ENCODE measurements at places on chromosomes 4 and X.

DNA sequence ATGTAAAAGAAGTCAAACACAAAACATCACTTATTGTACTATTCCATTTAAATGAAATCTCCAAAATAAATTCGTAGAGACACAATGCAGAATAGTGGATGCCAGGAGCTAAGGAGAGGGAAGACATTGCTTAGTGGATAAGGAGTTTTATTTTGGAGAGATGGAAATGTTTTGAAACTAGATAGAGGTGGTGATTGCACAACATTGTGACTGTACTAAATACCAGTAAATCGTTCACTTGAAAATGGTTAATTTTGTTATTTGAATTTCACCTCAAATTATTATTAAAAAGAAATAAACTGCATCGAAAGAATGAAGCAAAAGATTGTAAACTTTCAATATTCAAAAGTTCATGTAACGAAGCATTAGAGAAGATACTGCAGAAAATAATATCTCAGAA is 9.7 kb upstream of the ACSL4 start:
- no peak for DNase-seq

DNA sequence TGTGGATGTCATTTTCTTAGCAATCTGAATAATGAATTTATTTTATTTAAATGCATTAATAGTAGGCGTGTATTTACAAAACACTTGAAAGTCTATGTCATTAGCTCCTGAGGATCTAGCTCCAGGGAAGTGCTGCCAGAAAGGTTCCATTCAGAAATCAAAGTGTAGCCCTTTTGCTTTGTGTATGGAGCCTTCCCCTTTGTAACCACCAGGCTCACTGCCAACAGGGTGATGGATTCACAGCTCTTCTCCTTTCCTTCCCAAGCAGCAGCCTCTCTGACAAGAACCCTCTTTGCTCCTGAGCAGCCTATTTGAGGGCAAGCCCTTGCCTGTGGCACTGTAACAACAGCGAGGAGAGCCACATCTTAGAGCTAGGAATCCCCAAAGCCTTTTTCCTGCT is 286.0 kb upstream of the RASGEF1B start:
- no peak for DNase-seq

- DNase-seq, result no peak
Observed at GRCh38 chr4:73420615-73421014, 15.4 kb upstream of the AFP start.

GRCh38 chr4:17958181-17958580 is 63.4 kb downstream of the LCORL start:
- no peak for DNase-seq

DNA sequence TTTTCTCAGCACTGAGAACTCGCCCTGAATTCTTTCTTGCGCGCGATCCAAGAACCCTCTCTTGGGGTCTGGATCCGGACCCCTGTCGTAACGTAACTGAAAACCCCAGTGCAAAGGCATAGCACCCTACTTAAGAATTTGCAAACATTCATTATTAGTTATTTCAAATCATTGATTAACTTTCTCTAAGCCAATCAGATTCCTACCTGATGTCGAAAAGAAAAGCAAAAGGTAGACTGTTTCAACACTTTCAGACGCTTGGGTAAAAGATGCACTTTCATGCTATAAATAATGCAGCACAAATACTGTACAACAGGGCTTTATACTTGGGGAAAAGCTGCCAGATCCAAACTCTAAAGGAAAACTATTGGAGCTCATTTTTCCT is 817 bp upstream of the WDR19 start:
- no peak for DNase-seq

GRCh38 chrX:36087366-36087765 is 167.8 kb downstream of the CFAP47 start:
- no peak for DNase-seq

DNA sequence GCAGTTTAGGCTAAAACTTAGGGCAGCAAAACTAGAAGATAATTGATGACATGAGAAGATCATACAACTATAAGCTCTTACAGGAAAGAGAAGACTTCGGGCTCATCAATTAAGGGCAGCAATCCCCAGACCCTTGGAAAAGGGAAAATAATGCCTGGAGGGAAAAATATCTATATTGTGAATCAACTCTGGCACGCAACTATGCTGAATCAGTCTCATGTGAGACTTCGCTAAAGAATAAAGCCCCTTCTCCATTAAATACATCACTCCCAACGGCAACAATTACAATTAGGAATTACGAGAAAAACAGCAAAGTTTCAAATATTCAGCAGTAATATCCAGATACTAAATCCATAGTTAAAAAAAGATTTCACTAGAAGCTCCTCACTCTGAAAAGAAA is 2016.8 kb upstream of the IGFBP7 start:
- no peak for DNase-seq

DNA sequence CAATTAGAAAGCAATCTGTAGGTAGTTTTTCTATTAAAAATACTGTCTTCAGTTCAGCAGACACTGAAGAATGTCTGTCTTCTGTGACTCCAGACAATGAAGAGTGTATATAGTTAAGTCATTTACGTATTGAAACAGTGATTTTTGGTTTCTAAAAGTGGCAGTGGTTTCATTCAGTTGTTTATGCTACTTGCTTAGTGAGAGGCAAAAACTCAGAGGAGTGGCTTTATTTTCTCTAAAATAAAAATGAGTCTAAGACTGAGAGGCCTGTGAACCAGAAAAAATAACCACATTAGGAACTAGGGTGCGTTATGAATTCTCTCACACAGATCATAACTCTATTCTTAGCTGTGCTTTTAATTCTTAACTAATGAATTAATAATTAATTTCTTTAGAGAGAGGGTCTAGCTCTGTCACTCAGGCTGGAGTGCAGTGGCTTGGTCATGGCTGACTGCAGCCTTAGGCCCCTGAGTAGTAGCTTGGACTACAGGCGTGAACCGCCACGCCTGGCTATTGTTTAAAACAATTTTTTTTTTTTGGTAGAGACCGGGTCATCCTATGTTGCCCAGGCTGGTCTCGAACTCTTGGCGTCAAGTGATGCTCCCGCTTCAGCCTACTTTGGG is 31.4 kb downstream of the FREM3 start:
- DNase-seq, result no peak

- peak; percentile 29 for DNase-seq
Observed at GRCh38 chrX:130158311-130158710, 7.3 kb downstream of the AIFM1 start.

Measured in NCI-H2171 (cell line).